ENCODE measurements at places on chromosomes 3 and 15.

GRCh38 chr3:67154429-67154828 is 156.3 kb downstream of the KBTBD8 start:
- DNase-seq = no peak

DNA sequence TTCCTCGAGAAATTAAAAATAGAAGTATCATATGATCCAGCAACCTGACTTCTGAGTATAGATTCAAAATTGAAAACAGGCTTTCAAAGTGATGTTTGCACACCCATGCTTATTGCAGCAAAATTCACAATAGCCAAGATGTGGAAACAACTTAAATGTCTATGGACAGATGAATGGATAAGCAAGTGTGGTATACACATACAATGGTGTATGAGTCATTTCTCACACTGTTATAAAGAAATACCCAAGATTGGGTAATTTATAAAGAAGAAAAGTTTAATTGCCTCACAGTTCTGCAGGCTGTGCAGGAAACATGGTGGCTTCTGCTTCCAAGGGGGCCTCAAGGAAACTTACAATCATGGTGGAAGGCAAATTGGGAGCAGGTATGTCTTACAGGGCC is 100.8 kb downstream of the KLF13 start:
- no peak for DNase-seq

- no peak for DNase-seq
Measured at GRCh38 chr3:187120326-187120725, 19.0 kb downstream of the RPL39L start.

GRCh38 chr3:27669591-27669990 is 52.5 kb downstream of the EOMES start:
- DNase-seq = no peak

- no peak for DNase-seq
Measured at GRCh38 chr15:89978914-89979313, 22.2 kb upstream of the ZNF710 start.

Data from DMS 273 treated with DMSO at 0.1 percent for 48 hours (cell line).